ENCODE measurements at places on chromosomes 13 and 19.
A peak's percentile ranks its signal among the peaks of the same experiment; 100 is the strongest.

DNA sequence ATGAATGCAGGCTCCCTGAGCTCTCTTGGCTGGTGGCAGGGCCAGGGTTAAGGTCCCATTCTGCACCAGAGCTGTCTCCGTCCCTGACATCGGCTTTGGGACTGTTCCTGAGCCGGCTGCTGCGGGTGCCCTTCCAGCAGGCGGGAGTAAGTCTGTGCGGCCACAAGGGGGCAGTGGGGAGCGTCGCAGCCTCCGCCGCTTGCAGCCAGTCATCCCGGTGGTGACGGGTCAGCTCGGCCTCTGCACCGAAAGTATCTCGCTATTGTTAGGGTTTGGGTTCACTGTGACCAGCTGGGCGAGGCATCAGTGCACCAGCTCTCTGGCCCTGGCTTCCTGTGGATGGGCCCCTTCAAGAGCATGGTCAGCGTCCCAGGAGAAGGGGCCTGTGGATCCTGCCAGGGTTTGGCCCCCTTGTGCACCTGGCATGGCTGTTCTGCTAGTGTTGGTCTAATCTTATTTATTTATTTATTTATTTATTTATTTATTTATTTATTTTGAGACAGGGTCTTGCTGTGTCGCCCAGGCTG, 15.1 kb downstream of the NDUFB7 start:
- DNase-seq: peak; percentile 85

GRCh38 chr13:39938596-39938995, 283.1 kb downstream of the COG6 start:
- no peak for DNase-seq

GRCh38 chr19:50435627-50436026, 2.9 kb downstream of the MYBPC2 start:
- no peak for DNase-seq

DNA sequence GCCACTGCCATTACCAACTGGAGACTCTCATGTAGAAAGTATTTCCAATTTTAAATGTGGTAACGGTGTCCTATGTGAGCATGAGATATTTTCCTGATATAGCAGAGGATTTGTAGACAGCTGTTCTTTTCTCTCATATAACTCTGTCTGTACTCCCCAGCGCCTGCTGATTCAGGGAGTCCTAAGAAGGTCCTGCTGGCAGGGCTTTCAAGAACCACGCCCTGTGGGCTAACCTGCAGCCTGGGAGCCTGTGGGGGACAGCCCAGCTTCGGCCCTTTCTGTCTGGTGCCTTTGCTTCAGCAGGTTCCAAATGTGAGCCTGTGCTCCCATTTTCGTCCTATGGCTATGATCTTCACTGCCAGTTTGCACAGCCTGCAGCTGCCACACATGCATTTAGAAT, 316.8 kb downstream of the ATP8A2 start:
- DNase-seq: no peak

DNA sequence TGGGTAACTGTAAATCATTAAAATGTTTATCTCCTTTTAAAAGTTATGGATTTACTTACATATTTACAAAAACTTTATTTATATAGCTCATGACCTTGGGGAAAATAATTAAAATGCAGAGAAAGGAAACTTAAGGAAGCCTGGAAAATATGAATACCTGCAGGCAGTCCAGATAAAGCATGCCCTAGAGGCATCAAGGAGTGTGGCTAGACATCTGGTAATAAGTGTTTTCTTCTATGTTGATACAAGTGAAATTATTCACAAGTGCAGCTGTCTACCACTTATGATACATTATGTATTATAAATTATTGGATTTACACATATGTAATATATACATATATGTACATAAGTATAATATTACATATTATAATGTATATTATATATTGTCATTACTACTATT, 207.9 kb downstream of the LMO7 start:
- DNase-seq: no peak

- no peak for DNase-seq
Observed at GRCh38 chr19:39218230-39219007, 14.4 kb upstream of the SYCN start.

GRCh38 chr13:36105726-36106125, 25.5 kb downstream of the DCLK1 start:
- DNase-seq: no peak

GRCh38 chr13:45700971-45701900, 884 bp upstream of the CBY2 start:
- no peak for DNase-seq

DNA sequence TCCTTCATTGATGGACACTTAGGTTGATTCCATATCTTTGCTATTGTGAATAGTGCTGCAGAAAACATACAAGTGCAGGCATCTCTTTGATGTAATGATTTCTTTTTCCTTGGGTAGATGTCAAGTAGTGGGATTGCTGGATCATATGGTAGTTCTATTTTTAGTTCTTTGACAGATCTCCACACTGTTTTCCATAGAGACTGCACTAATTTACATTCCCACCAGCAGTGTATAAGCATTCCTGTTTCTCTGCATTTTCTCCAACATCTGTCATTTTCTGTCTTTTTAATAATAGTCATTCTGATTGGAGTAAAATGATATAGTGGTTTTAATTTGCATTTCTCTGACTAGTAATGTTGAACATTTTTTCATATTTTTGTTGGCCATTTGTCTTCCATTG, 116.7 kb downstream of the LMO7 start:
- DNase-seq: no peak

GRCh38 chr19:46813839-46814358, 25.5 kb upstream of the SLC1A5 start:
- DNase-seq: no peak
